ENCODE measurements at places on chromosomes 16 and 17.

DNA sequence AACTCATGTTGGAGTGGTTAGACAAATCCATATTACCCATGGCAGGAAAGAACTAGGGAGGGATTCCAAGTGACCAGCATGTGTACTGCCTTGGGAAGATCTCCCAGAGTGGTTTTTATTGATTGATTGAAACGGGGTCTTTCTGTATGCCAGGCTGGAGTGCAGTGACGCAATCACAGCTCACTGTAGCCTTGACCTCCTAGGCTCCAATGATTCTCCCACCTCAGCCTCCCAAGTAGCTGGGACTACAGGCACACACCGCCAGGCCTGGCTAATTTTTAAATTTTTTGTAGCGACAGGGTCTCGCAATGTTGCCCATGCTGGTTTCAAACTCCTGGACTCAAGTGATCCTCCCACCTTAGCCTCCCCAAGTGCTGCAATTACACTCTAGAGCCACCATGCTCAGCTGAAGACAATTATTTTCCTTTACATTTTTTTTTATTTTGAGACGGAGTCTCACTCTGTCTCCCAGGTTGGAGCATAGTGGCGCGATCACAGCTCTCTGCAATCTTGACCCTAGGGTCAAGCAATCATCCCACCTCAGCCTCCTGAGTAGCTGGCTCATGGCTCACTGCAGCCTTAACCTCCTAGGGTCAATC lies 2.5 kb upstream of the TMUB2 start:
- DNase-seq, result no peak

- no peak for DNase-seq
Measured at GRCh38 chr17:46795379-46795952, 23.0 kb downstream of the WNT3 start.

GRCh38 chr17:80862481-80862961 lies 129.1 kb upstream of the CHMP6 start:
- no peak for DNase-seq

- no peak for DNase-seq
Measured at GRCh38 chr16:22788193-22788530, 25.8 kb upstream of the HS3ST2 start.

DNA sequence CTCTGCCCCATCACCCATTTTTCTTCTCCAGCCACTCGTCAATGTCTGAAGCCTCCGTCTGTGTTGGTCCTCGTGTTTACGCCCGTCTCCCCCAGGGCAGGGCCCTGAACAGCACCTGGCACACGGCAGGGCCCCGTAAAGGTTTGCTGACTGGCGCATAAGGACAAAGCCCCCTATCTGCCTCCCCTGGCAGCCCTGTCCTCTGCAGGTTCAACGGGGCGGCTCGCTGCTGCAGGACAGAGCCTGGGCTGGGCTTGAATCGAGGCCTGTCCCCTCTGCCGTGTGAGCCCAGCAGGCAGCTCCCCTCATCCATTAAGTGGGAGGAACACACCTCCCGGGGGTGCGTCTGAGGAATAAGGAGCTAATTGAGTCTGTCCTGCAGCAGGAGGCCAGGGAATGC lies 46.1 kb upstream of the PABPN1L start:
- DNase-seq, result no peak

GRCh38 chr17:14143688-14144087 lies 74.4 kb downstream of the COX10 start:
- DNase-seq, result no peak

GRCh38 chr16:5027575-5028235 lies 6.0 kb downstream of the NAGPA start:
- no peak for DNase-seq

Data from sciatic nerve (tissue), 2 donors.